ENCODE measurements at places on chromosomes 2 and 18.

GRCh38 chr2:167471734-167472133 lies 583.5 kb downstream of the XIRP2 start:
- DNase-seq, result no peak

DNA sequence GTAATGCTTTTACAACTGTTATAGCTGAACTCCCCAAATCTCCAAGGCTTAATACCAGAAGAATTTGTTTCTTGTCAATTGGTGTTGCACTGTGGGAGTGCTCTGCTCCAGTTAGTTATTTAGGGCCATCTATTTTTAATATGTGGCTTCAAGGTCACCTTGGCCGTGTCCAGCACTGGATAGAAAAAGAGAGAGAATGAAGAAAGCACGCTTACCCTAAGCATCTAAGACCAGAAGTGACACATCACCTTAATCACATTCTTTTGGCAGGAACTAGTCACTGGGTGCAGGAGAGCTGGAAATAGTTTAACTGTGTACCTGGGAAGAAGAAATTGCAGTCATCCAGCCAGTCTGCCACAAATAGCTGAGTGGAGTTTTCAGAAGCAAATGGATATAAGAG lies 78.8 kb downstream of the VWC2L start:
- DNase-seq, result no peak

- no peak for DNase-seq
Measured at GRCh38 chr2:203893401-203893800, 25.8 kb downstream of the CTLA4 start.

DNA sequence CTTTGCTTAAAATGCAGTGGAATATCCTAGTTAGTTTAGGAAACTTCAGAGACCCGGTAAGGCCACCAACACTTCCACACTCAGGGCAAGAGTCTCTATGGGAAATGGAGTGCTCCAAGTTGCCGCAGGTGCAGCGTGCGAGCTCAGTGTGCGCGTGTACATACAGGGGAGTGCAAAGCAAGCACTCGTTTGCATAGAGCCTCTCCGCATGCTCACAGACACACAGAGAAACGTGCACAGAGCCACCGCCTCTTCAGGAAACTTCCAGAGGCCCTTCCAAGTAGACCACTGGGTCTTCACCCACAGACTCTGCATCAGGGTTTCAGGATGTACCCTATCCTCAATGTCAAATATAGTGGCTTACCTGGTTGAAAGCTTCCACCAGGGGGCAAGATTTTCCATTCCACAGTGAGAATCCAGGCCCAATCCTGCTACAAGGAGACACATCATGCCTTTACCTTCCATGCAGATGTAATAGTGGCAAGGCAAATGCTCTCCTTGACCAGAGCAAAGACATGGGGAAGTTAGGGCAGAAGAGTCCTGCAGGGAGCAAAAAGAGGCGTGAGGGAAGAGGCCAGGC lies 513.0 kb upstream of the MYT1L start:
- DNase-seq, result no peak

DNA sequence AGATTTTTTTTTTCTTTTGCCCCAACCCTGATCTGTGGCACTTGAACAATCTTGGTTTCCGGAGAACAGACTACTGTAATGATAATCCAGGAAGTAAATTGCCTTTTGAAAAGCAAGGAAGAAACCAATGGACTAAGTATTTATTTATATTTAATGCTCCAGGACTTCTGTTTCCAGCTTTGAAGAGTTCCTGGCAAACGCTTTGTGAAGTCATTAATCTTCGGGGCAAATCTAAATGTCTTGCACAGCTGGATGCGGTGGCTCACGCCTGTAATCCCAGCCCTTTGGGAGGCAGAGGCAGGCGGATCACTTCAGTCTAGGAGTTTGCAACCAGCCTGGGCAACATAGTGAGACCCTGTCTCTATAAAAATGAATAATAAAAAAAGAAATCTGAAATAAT lies 135.1 kb upstream of the GATA6 start:
- DNase-seq, result no peak

DNA sequence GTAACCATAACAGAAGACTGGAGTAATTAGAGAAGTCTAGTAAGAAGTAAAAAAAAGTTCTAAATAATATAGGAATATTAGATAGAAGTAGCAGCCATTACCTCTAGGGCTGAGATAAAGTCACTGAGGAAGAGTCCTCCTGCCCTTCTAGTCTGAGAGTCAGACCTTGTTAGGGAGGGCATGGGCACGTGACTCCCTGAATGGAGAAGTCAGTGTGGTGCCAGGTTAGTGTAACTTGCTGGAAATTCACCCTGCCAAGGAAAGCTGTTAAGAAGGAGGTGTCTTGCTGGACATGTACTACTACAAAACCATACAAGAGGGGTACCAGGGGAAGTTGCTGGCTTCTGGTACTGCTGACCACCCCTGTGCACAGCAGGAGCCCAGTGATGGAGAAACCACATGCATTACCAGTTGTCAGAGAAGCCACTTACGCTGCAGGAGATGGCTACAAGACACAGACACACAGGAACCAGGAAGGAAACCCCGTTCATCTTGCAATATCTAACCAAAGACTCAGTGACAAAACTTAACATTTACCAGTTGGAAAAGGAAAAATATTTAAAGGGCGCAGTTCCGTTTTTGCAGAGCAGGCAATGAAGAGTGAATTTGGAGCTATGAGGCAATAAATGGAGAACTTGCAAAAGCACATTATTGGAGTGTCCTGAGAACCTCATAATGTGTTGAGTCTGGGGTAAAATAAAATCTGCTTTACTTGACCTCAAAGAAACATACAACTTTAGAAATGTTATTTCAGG lies 77.2 kb upstream of the TLK1 start:
- DNase-seq, result no peak

GRCh38 chr2:179177694-179178093 lies 86.9 kb downstream of the SESTD1 start:
- no peak for DNase-seq

DNA sequence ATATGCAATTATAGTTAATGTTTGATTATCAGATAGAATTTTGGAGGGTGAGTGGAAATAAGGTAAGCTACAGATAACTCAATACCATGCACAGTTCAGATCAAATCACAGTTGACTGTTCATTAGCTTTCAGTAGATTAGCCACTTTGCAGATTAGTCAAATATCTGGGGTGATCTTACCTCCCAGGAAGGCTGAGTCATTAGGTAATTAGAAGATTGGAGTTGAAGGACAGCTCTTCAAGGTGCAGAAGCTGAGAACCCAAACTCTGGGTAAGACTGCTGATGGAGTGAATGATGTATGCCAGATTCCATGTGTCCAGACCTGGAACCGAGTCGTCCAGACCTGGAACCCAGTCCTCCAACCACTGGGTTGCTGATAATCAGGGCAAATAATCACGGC lies 262.8 kb upstream of the UBE2E3 start:
- no peak for DNase-seq

GRCh38 chr2:157480182-157480961 lies 36.5 kb upstream of the CYTIP start:
- peak; percentile 81 for DNase-seq

GRCh38 chr2:39550701-39551285 lies 113.7 kb upstream of the MAP4K3 start:
- DNase-seq, result no peak

- no peak for DNase-seq
Measured at GRCh38 chr2:166413255-166413654, 37.5 kb upstream of the SCN9A start.

- DNase-seq, result no peak
Measured at GRCh38 chr2:240956935-240957655, 41.3 kb upstream of the SNED1 start.

GRCh38 chr18:31683106-31683505 lies 1.3 kb downstream of the B4GALT6 start:
- DNase-seq, result no peak

DNA sequence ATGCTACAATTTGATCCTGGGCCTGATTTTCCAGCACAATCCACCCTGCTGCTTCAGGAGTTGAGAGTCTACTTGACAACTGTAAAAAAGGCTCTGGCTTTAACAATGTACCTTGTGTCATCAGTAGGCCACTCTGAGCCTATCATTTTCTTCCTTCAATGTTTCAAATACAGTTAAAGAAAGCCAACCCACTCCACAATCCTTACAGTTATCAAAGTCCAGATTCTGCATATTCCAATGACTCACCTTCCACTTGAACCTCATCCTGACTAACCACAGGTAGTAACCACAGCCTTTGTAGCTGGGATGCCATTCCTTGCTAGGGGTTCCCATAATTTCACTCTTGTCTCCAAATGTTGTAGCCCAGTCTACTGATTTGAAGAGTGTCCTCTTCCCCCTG lies 35.5 kb upstream of the AQP4 start:
- no peak for DNase-seq

DNA sequence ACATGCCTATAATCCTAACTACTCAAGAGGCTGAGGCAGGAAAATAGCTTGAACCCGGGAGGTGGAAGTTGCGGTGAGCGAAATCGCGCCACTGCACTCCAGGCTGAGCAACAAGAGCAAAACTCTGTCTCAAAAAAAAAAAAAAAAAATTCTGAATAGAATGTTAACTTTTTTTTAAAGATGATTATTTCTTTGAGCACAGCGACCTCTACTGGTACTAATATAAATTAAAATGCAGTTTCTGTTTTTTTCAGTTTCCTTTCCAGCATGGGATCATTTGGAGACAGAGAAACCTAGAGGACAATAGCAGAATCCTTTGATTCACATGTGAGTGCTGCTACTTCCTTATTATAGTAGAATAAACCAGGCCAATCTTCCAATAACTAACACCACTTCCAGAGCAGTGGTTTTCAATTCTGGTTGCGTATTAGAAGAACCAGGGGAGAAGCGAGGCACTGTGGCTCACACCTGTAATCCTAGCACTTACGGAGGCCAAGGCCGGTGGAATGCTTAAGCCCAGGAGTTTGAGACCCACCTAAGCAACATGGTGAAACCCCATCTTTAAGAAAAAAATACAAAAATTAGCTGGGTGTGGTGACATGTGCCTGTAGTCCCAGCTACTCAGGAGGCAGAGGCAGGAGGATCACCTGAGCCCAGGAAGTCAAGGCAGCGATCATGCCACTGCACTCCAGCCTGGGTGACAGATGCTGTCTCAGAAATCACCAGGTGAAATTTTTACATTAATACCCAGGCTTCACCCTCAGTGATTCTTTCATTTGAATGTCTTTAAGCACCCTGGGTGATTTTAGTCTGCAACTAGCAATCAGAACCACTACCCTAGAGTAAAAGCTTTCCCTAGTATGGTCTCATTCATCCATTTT lies 10.1 kb downstream of the SRSF7 start:
- DNase-seq, result peak; percentile 39

DNA sequence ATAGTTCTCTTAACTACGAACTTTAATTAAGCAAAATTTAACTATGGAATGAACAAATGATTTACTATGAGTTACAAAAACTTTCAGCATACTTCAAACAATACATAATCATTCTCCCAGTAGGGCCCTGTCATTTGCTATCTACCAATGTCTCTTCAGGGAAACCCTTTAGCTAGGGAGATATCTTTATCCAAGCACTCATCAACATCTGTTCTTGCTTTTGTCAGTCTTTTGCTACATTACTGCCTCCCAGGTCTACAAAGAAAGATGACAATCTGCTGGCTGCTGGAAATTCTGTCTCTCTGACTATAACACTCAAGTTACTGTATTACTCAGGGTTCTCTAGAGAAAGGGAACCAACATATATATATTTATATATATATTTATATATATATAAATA lies 1626.3 kb upstream of the CELF4 start:
- no peak for DNase-seq

DNA sequence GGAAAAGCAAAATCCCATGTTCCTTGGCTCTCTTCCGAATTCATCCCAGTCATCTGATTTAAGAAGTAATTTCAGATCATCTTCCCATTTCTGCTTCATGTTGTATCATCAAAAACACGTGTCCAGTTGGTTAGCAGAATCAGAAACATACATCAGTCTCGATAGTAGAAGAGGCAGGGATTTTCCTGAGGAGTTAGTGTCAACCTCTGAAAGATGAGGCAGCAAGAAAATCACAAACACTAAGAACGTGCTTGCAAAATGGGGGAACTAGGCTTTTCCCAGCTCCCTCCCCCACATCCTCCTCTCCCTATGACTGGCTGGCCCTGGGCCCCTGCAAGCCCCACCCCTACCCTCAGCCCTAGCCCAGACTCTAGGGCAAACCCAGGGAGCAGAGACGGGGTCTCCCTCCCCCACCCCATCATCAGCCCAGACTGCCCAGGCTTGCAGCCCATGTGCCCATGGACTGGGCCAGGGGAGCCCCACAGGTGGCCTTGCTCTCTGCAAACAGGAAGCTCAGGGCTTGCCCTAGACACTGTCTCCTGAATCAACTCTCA lies 161.0 kb upstream of the ID2 start:
- DNase-seq, result peak; percentile 74

GRCh38 chr2:222835143-222835822 lies 25.6 kb upstream of the ACSL3 start:
- DNase-seq, result no peak

- no peak for DNase-seq
Measured at GRCh38 chr2:100891906-100892642, 72.1 kb downstream of the NPAS2 start.

- no peak for DNase-seq
Measured at GRCh38 chr2:239805043-239805329, 220.2 kb downstream of the NDUFA10 start.

GRCh38 chr2:142065156-142065555 lies 65.7 kb downstream of the LRP1B start:
- no peak for DNase-seq

- DNase-seq, result no peak
Measured at GRCh38 chr18:62954366-62954765, 239.0 kb downstream of the PHLPP1 start.

DNA sequence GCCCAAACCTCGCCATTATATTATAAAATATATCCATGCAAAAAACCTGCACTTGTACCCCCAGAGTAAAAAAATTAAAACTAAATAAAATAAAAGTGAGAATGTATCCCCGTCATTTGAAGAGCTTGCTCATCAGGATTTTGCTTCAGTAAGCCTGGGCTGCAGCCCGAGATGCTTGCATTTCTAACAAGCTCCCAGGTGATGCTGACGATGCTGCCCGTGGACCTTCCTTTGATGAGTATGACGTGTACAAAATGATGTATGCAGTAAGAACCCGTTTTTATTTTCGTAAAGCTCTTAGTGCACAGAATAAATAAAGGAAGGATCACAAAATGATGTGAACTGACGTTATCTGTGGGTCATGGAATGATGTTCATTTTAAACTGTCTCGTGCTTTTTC lies 63.5 kb downstream of the CRACDL start:
- no peak for DNase-seq

- no peak for DNase-seq
Measured at GRCh38 chr2:224802407-224802806, 86.2 kb upstream of the CCDC195 start.

GRCh38 chr2:217510771-217511291 lies 492.0 kb downstream of the TNS1 start:
- DNase-seq, result peak; percentile 74

- no peak for DNase-seq
Measured at GRCh38 chr2:119475225-119475856, 43.7 kb downstream of the TMEM37 start.

- no peak for DNase-seq
Measured at GRCh38 chr2:42754021-42754775, 9.7 kb downstream of the OXER1 start.

- peak; percentile 81 for DNase-seq
Measured at GRCh38 chr2:25362434-25363145, 20.9 kb upstream of the DNMT3A start.

Measured in activated CD4-positive, alpha-beta T cell treated with anti-CD3 and anti-CD28 coated beads for 36 hours (primary cell).